ENCODE measurements at places on chromosomes 11 and 22. TPM values are rescaled to one million over a fixed set of nuclear protein-coding genes. Genes with fewer than 3 reads are reported as not detected.
A peak's percentile ranks its signal among the peaks of the same experiment; 100 is the strongest.

DNA sequence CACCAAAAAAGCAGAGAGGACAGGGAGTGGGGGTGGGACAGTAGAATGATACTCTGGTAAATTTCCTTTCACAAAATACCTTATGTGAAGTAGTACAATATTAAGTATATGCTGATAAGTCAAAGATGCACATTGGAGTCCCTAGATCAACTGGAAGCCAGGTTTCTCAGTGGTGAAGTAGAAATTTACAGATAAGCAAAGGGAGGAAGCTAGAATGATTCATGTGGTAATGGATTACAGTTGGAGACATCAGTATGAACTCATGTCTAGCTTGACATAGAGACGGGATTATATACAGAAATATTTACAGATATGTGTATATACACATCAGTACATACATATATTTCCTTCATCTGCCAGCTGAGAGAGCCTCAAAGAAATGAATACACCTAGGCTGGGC lies 21.5 kb downstream of the PLEKHB1 start:
- H3K27me3 ChIP-seq = no peaks in the 10 kb centered on the region
- no peak overlapping the region for H3K4me3 ChIP-seq
- no peaks in the 10 kb centered on the region for H3K36me3 ChIP-seq
- no peak for DNase-seq
- no peak overlapping the region for H3K27ac ChIP-seq
- peaks cover 6% of the 10 kb centered on the region for H3K4me1 ChIP-seq

- no peak overlapping the region for H3K4me3 ChIP-seq
- no peaks in the 10 kb centered on the region for H3K27me3 ChIP-seq
- H3K27ac ChIP-seq = no peak overlapping the region
Observed at GRCh38 chr22:46580940-46581537, 39.1 kb upstream of the GRAMD4 start.

- H3K27ac ChIP-seq = no peak overlapping the region
- H3K4me1 ChIP-seq = peaks cover 28% of the 10 kb centered on the region
- DNase-seq = no peak
- peaks cover 14% of the 10 kb centered on the region for H3K27me3 ChIP-seq
- peak overlapping the region; percentile 48 for H3K4me3 ChIP-seq
Observed at GRCh38 chr22:41206719-41207118, 1.6 kb downstream of the L3MBTL2 start.

MMP3 gene
- not detected for total RNA-seq

LRRC74B gene
- not detected for total RNA-seq

DNA sequence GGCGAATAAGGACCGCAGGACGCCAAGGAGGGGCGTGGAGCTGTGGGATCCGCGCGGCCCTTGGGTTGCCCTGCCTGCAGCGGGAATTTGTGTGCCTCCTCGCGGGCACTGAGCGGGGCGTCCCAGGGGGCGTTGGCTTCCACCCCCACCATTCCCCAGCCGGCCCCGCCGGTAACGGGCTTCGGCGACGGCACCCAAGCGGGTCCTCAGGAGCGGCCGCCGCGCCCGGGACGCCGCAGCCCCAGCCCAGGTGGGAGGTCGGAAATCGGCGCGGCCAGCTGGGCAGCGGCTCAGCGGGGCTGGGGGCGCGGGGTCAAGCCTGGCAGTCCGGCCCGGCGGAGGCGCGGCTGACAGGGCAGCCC lies 320 bp downstream of the CLTCL1 start:
- DNase-seq = peak; percentile 30
- H3K36me3 ChIP-seq = no peaks in the 10 kb centered on the region
- H3K27ac ChIP-seq = no peak overlapping the region
- peak overlapping the region; percentile 72 for H3K4me3 ChIP-seq
- peaks cover 27% of the 10 kb centered on the region for H3K4me1 ChIP-seq
- H3K27me3 ChIP-seq = peaks cover 55% of the 10 kb centered on the region

- no peaks in the 10 kb centered on the region for H3K4me1 ChIP-seq
- H3K4me3 ChIP-seq = no peak overlapping the region
- no peaks in the 10 kb centered on the region for H3K27me3 ChIP-seq
- DNase-seq = no peak
Observed at GRCh38 chr11:20790622-20791021, 121.2 kb downstream of the NELL1 start.

FOXRED2 gene
- 14.3 TPM for total RNA-seq

DNA sequence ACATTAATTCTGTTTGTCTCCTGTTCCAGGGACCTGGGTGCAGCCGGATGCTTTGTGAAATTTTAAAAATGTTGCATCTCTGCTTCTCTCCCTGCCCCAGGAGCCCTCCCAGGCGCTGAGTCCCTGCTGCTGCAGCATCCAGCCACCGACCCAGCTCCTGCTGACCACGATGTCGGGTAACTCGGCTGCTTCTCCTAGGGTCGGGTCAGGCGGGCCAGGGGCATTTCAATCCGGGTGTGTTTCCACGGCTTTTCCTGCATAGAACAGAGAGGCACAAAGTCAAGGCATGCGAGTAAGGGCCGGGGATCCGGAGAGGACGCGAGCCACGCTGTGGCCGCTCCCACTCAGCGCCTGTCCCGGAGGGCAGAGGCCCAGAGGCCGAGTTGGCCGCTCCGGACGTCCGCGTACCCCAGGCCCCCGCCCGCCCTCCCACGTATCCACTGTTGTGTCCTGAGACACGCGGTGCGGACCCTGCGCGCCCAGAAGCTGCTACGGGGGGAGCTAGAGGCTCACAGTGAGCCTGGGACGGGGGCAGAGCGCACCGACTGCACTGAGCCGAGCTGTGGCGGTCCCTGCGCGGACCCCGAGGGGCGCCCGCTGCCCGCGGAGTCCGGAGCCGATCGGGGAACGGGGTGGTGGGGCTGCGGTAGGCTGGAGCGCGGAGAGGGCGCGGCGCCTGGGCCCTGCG lies at the start of gene POU2AF3:
TSS of gene POU2AF3 (plus strand) at position 134 of the 688 bp plus-strand sequence. CDS start at position 170, 36 bp downstream.
- H3K4me1 ChIP-seq = no peaks in the 10 kb centered on the region
- DNase-seq = no peak
- no peak within 1 kb of the TSS for H3K27ac ChIP-seq
- H3K4me3 ChIP-seq = no peak within 1 kb of the TSS

GRCh38 chr11:64057890-64058289 lies 22.2 kb downstream of the FLRT1 start:
- H3K36me3 ChIP-seq = no peaks in the 10 kb centered on the region
- no peak for DNase-seq
- no peak overlapping the region for H3K4me3 ChIP-seq

FDXACB1 gene
- 5.1 TPM for total RNA-seq

DNA sequence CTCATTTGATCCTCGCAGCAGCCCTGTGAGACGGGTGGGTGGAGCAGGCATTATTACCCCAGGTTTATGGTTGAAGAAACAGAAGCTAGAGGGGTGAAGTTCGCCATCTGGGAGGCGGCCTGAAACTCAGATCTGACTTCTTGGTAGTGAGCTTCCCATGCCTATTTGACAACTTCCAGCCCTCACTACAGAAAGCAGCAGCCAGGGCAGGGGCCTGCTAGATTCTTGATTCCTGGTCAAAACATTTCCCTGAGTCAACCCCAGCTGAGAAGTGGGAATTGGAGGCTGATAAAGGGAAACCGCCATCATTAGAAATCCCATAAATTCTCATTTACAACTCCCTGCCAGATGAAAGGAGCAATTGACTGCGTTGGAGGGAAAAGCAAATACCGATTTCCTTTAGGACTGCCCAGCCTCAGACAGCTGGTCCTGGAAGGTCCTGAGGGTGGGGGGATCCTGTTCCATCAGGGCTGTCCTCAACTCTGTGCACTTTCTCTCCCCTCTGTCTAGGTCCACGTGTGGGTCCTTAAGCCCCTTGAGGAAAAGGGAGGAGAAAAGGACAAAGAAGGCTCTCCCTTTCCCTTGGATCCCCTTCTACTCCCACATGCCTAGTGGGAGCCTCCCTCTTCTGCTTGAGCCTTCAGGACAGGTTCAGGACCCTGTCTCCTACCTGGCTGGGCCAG lies 10.2 kb upstream of the NECTIN1 start:
- peaks cover 44% of the 10 kb centered on the region for H3K27me3 ChIP-seq
- no peak for DNase-seq
- no peaks in the 10 kb centered on the region for H3K4me1 ChIP-seq
- H3K4me3 ChIP-seq = no peak overlapping the region

DNA sequence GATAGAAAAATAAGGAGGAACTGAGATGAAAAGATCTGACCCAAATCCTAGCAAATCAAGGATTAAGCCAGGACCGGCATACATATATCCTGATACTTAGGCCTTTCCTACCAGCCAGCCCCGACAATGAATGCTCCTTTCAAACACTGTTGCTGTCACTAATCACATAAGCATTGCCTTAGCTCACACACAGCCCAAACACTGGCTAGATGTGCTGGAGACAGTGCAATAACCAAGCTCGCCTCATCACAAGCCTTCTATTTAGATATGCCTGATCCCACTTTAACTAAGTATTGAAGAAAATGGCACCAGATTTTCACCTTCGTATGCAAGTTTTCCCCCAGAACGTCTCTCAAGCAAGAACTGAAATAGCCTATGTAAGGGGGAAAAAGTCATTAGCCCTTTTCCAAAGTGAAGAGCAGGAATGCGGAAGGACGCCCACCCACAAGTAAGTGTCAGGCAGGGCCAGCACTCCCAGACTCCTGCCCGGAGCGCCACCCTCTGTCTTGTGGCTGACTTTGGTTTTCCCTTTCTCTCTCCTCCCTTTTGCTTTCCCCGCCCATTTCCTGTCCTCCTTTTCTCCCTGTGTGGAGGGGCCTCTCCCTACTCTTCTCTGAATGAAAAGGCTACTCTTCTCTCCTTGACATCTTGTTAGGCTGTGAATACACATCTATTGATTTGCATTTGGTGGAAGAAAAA lies 8.9 kb upstream of the OPCML start:
- H3K36me3 ChIP-seq = no peaks in the 10 kb centered on the region
- no peak overlapping the region for H3K4me3 ChIP-seq
- H3K27ac ChIP-seq = no peak overlapping the region
- no peaks in the 10 kb centered on the region for H3K27me3 ChIP-seq

DNA sequence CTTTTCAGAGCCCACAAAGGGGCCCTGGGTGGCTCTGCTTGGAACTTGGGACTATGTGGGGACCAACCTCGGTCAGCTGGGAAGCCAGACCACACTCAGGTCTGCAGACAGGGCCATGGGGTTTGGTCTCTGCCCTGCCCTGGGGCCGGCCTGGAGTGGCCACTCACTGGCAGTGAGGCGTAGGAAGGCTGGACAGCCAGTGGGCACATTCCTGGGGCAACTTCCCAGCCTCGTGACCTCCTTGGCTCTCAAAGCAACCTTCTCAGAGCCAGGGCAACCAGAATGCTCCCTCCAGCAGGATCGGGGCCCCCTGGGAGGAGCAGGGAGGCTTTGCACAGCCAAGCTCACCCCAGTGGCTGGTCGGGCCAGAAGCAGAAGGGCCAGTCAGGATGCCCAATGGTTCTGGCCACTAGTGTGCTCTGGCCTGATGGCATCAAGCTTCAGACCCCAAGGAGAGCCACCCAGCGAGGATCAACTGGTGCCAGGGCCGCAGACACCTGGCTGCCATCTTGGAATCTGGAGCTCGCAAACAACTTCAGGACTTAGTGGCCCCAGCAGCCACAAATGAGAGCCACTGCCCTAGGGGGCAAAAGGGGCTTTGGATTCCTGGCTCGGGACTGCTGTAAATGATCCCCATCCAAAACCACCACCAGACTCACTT lies 87.1 kb downstream of the MYEOV start:
- H3K27ac ChIP-seq = no peak overlapping the region
- H3K4me1 ChIP-seq = no peaks in the 10 kb centered on the region
- H3K27me3 ChIP-seq = no peaks in the 10 kb centered on the region

OR6T1 gene
- not detected for total RNA-seq

- no peaks in the 10 kb centered on the region for H3K27me3 ChIP-seq
- H3K36me3 ChIP-seq = peaks cover 43% of the 10 kb centered on the region
- H3K27ac ChIP-seq = peak overlapping the region; percentile 90
Observed at GRCh38 chr22:20101638-20102037, 14.3 kb upstream of the RANBP1 start.

LDHAL6A gene
- total RNA-seq = not detected

- no peaks in the 10 kb centered on the region for H3K27me3 ChIP-seq
- no peaks in the 10 kb centered on the region for H3K4me1 ChIP-seq
- DNase-seq = no peak
- H3K36me3 ChIP-seq = peaks cover 21% of the 10 kb centered on the region
Observed at GRCh38 chr11:57301711-57302423, 22.9 kb downstream of the TNKS1BP1 start.

MPZL2 gene
- 6.0 TPM for total RNA-seq

DNA sequence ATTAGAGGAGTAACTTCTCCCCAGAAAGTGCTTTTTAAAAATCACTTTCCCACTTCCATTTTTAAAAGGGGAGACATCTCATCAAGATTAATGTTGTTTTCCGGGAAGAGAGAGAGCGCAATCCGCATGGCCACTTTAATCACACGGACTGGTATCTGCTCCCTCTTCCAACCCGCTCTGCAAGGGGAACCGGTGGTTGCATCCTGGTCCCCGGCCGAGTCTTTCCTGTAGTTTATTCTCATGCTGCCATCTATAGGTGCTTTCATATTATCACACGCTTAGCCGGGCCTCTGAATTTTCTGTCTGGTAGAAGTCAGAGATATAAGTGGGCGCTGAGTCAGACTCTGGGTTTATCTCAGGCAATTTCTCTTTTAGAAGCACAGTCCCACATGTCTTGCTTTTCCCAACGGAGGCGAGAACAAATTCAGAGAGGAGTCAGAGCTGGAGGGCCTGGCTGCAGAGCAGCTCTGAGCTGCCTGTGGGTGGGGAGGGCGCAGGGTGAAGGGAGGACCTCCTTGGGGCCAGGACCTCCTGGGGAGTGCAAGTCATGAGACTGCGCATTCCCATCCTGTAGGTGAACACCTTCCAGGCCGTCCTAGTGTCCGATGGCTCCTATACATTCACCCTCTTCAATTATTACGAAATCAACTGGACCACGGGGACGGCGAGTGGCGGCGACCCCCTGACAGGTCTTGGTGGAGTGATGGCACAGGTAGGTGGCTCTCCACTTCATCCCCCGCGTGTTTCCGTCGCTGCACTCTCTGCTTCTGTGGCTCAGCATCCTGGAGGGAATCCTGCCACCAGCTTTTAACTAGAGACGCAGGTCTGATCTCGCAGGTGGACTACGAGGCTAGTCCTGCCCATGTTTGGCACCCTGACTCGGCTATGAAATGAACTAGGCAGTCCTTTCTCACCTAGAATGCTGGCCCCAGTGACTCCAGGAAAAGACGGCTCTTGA lies 11.7 kb downstream of the TECTA start:
- no peak overlapping the region for H3K27ac ChIP-seq
- no peak overlapping the region for H3K4me3 ChIP-seq
- H3K4me1 ChIP-seq = no peaks in the 10 kb centered on the region
- no peaks in the 10 kb centered on the region for H3K36me3 ChIP-seq
- peak; percentile 33 for DNase-seq
- H3K27me3 ChIP-seq = peaks cover 8% of the 10 kb centered on the region

DNA sequence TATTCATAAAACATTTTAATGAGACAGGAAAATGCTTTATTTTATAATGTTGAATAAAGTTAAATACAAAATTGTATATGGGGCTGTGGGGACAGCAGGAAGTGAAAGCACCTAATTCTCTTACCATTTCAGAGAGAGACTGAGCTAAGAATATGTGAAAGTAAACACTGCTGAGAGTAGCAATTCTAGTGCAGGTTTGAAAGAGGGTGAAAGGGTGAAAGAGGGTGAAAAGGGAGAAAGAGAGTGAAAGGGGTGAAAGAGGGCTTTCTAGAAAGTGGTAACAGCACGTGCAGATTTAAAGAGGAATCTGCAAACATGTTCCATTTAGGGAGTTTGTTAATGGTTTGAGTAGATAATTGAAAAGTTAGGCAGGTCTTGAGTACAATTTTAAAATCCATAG lies 652.0 kb upstream of the CCDC90B start:
- H3K4me3 ChIP-seq = no peak overlapping the region
- no peaks in the 10 kb centered on the region for H3K4me1 ChIP-seq
- H3K36me3 ChIP-seq = no peaks in the 10 kb centered on the region
- H3K27ac ChIP-seq = no peak overlapping the region

GRCh38 chr11:35088226-35088625 lies 50.7 kb upstream of the CD44 start:
- peaks cover 2% of the 10 kb centered on the region for H3K27me3 ChIP-seq
- peaks cover 10% of the 10 kb centered on the region for H3K36me3 ChIP-seq
- H3K4me3 ChIP-seq = no peak overlapping the region
- H3K4me1 ChIP-seq = peaks cover 66% of the 10 kb centered on the region

BTBD18 gene
- not detected for total RNA-seq

TRPC6 gene
- not detected for total RNA-seq
